ENCODE measurements at places on chromosomes 11 and 22. TPM values are rescaled to one million over a fixed set of nuclear protein-coding genes. Genes with fewer than 3 reads are reported as not detected.
A peak's percentile ranks its signal among the peaks of the same experiment; 100 is the strongest.

- DNase-seq = no peak
These were observed 539 bp downstream of the EIF4ENIF1 start for GRCh38 chr22:31488988-31489617.

- DNase-seq = no peak
These were observed 1984.1 kb upstream of the RAG2 start for GRCh38 chr11:38582151-38582550.

DNA sequence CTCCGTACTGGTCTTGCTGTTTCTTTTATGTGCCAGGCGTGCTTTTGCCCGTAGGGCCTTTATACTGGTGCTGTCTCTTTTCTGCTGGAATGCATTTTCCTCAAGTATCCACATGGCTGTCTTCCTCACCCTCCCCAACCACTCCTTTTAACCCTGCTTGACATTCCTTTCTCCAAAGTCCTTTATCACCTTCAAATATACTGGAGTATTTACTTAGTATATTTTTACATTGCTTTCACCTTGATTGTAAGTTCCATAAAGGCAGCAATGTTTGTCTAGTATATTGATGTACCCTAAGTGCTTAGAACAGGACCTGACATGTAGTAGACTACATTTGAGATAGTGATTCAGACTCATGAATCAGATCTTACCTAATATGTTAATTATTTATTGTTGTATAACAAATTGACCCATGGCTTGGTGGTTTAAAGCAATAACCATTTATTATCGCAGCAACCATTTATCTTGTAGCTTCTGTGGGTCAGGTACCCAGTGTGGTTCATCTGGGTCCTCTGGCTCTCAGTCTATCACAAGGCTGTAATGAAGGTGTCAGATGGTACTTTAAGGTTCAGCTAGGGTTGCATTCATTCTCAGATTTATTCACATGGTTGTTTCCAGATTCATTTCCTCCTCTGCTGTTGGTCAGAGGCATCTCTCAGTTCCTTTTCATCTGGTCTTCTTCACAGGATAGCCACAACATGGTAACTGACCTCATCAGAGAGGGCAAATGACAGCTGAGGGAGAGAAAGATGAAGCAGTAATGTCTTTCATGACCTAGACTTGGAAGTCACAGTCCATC, 34.2 kb downstream of the DDX10 start:
- DNase-seq = peak; percentile 63

- DNase-seq = no peak
These were observed 80.6 kb downstream of the WNT7B start for GRCh38 chr22:45896153-45896951.

DNA sequence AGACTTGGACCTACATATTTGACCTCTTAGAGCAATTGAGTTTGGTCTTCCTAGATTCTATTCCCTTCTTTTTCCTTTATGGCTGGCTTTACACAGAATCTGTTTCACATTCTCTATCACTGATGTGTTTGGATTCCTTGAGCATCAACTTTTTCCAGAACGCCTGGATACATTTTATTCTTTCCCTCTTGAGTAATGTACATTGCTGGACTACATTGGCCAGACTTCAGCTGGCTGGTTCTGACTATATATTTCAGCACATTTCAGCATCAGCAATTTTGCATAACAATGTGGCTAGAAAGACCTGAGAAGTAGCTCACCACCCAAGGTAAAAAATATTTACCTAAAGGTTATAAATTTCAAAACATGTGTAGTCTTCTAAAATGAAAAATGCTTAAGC, 2198.2 kb upstream of the RAG2 start:
- DNase-seq = no peak

DNA sequence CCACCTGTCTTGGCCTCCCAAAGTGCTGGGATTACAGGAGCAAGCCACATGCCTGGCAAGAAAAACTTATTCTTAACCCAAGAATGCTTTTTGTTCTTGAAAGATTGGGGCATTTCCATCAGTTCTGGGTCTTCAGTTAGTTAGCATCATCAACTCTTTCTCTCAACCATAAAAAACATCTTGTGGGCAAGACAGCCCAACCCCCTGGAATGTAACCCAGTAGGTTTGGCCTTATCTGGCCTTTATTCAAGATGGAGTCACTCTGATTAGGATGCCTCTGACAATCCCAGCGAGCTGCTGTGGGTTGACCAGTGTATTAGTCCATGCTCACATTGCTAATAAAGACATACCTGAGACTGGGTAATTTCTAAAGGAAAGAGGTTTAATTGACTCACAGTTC, 9.2 kb upstream of the TPCN2 start:
- no peak for DNase-seq

DNA sequence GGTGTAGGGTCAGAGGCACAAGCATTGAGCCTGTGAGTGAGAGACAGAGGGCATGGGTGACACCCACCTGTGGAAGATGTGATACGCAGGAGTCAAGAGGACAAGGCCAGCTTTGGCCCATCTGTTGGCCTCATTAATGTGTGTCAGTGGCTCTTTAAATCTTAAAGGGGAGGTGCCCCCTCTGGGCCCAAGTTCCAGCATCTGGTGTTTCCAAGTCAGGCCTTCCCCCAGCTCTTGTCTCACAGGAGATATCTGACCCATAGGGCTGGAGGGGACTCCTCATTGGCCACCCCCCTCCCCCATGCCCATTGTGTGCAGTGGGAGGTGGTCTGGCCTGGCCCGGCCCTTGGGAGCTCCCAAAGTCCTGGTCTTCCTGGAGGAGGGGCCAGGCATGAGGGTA, 8.9 kb downstream of the KCNK7 start:
- DNase-seq = no peak

GRCh38 chr11:2789331-2789730, 89.5 kb upstream of the KCNQ1OT1 start:
- DNase-seq = no peak

GRCh38 chr11:35326266-35326879, 93.0 kb downstream of the SLC1A2 start:
- no peak for DNase-seq

GRCh38 chr22:23072911-23073491, 2.7 kb downstream of the GNAZ start:
- DNase-seq = no peak

GRCh38 chr11:17229481-17230152, 21.8 kb upstream of the PIK3C2A start:
- DNase-seq = no peak

- DNase-seq = no peak
These were observed 30.6 kb upstream of the ROBO3 start for GRCh38 chr11:124834526-124835180.

DNA sequence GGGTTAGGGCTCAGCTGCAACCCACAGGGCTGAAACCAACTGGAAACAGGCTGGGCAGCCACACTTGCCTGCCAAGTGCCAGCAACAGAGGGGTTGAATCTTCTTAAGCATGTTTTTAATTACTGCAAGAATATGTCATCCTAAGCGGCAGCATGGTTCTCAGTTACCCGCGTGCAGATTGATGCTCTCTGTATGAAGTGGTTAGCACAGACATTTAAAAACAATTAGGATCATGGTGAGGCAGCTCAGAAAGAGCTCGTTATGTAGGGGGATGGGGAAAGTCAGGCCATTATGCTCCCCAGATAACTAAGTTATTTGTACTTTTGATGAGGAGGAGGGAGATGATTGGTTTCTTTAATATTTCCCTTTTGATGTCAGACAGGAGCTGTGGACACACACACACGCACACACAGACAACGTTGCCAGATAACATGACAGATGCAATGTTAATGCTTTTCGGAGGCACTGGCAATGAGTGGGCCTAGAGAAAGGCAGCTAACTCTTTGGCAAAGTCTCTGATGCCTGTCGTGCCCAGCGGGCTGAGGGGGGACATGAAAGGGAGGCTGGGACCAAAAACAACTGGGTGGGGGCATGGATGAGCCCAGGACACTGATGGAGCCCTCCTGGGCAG, 389.7 kb downstream of the NXPE2 start:
- DNase-seq = no peak

DNA sequence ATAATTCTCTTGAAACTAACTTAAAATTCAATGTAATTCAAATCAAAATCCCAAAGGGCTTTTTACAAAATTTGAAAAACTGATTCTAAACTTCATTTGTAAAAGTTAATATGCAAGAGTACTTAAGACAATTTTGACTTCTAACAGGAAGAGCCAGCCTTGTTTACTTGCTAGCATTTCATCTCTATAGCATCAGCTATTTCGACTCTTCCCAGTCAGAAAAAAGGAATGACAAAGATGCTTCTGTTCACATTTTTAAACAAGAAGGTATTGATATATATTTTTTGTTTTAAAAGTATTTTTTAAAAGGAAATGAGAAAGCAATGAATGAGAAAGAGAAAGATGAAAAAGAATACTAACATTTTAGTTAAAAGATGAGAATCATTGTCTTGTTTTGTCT, 16.4 kb downstream of the SLN start:
- no peak for DNase-seq

GRCh38 chr22:46915950-46916730, 153.7 kb downstream of the TBC1D22A start:
- no peak for DNase-seq

GRCh38 chr11:71200172-71200716, 52.1 kb downstream of the SHANK2 start:
- DNase-seq = no peak

- no peak for DNase-seq
These were observed 6.8 kb downstream of the C11orf21 start for GRCh38 chr11:2294926-2295290.

DNA sequence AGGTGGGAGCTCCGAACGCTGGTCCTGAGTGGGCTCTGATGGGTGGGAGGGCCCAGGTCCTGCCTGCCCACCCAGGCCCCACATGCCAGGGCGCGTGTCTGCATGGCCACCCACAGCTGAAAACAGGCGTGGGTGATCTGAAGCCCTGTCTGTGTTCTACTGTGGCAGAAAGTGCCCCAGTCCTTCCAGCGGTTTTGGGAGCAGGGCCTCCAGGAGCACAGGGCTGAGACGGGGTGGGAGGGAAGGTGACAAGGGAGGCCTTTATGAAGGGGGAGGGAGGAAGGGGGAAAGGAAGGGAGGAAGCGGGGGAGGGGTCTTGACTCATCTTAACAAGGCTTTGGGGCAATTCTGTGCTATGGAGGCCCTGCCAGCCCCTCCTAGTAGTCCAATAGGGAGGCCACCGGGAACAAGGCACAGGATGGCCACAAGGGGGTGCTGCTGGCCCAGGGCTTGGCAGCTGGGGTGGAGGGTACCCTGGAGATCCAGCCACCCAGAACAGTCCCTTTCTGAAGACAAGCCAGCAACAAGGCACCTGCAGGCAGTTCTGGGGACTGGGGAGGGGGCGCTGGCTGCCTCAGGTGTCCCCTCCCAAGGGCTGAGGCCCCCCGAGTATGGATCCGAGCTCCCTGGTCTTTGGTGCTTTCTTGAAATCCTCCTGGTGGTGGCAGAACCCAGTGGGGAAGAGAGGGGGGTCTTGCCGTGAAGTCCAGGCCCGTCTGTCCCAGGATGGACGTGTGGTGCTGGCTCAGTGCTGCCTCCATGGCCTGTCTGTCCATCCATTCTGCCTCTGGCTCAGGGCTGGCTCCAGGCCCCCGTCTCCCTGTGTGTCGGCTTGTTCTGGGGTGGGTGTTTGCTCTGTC, 6.3 kb upstream of the FADS3 start:
- DNase-seq = no peak

- DNase-seq = no peak
These were observed 119.7 kb downstream of the ETS1 start for GRCh38 chr11:128467610-128468041.

- DNase-seq = no peak
These were observed 619 bp downstream of the LRRC75B start for GRCh38 chr22:24592058-24592850.

GRCh38 chr11:107648242-107648641, 57.3 kb downstream of the ELMOD1 start:
- DNase-seq = no peak

DNA sequence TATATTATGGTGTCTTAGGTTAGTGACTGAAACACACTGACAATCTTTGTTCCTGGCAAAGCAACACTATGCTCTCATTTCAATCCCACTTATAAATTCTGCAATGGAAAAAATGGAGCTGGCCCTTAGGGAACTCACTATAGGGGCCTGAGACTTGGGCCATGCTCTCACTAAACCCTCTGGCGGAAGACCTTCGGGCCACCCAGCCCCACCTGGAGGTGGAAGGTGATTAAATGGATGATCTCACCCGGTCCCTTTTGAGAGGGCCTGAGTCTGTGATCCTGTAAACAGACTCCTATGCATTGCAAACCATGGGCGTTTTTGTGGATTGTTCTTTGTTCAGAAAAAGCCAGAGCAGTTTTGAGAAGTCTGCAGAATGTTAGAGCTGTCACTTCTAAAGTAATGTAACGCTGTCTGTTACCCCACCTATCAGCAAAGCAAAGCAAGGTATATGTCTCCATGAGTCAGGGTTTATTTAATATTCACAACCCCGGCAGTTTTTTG, 17.0 kb upstream of the CDON start:
- no peak for DNase-seq

GRCh38 chr11:69376155-69377028, 82.4 kb downstream of the MYEOV start:
- no peak for DNase-seq

- DNase-seq = no peak
These were observed 1514.8 kb upstream of the TENM4 start for GRCh38 chr11:80955588-80955987.

GRCh38 chr11:41713030-41713429, 253.6 kb upstream of the LRRC4C start:
- no peak for DNase-seq

DNA sequence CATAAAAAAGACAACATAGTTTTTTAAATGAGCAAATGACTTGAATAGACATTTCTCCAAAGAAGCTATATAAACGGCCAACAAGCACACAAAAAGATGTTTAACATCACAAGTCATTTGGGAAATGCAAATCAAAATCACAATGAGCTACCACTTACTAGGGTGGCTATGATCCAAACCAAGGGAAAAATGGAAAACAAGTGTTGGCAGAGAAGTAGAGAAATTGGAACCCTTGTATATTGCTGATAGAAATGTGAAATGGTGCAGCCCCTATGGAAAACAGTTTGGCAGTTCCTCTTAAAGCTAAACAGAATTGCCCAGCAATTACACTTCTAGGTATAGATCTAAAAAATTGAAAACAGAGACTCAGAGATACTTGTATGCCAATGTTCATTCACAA, 29.0 kb downstream of the PAMR1 start:
- DNase-seq = no peak

GRCh38 chr22:29202212-29203192, 3.2 kb upstream of the EMID1 start:
- DNase-seq = no peak

DNA sequence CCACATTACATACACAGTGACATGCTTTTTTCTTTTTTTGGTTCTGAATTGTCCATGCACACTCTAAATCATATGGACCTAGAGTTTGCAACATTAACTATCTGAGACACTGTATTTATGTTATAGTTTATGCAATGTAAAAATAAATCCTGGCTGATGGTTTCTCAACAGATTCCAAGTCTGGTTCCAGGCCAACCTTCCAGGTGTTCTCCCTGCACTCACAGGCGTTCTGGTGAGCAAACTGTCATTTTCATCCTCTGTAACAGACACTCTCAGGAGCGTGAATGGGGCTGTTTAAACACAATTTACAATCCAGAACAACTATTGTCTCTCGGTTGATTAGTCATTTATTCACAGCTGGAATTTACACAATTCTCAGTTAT, 36.5 kb upstream of the ANKK1 start:
- DNase-seq = no peak

- no peak for DNase-seq
These were observed 1.1 kb downstream of the OOSP4B start for GRCh38 chr11:60018058-60018457.

Gene FAM180B
- not detected for polyA plus RNA-seq

Gene C11orf65
- 0.34 TPM for polyA plus RNA-seq

Gene HEPHL1
- 223 TPM for polyA plus RNA-seq

Gene FGF19
- 0.08 TPM for polyA plus RNA-seq

Gene CAPN5
- 0.97 TPM for polyA plus RNA-seq

Gene PATE2
- polyA plus RNA-seq = not detected

Gene JAML
- polyA plus RNA-seq = not detected

Measured in keratinocyte (primary cell).